Activated gamma-delta T cell treated with Interleukin-2 at 50 U/mL for 16 hours (primary cell): ENCODE measurements at places on chromosomes 11 and 22.
A peak's percentile ranks its signal among the peaks of the same experiment; 100 is the strongest.

DNA sequence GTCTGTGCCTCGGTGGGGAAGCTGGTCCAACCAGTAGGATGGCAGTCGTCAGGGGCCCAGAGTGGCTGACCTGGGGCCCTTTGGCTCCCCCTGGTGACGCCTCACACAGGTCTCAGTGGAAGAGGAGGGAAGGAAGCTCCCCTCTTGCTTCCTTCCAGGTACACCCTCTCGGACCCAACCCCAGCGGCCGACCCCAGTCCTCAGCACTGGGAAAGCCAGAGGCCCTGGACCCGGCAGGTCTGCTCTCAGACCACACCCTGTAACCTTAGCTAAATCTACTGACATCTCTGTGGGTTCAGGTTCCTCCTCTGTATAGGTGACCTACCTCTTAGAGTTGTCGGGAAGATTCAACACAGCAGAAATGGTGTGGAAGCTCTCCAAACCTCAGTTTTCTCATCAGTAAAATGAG lies 3.4 kb upstream of the SCUBE1 start:
- DNase-seq, result peak; percentile 68

DNA sequence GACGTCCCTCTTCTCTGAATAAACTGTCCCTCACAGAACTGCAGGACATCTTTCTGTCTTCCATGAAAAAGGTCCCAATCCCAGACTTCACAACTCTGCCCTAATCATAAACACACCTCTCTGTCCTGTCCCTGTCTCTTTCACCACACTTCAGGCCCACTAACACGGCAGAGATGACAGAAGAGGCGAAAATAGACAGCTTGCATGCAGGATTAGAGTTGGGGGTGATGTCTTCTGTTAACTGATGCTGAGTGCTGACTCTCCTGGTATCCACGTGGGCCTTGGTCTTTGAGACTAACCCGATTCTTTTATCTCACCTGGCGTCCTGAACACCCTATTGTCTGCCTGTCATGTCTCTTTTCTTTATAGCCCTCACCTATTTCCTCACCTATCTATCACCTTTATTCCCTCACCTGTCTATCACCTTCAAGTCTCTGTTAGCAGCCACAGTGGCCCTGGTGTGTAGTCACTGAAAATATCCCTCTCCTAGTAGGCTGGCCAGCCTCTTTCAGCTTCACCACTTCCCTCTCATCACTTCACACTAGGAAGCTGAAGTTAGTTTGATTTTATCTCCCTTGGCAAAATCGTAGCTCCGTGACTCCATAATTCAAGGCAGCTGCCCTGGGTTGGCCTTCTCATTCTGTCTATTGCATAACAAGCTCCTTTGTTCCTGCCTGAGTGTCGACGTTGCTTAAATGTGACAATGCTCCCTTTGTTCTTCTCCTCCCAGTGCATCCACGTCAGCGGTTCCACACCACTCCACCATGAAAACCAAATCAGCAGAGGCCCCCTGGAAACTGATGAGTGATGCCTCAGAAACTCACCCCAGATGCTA lies 30.6 kb upstream of the DRD2 start:
- no peak for DNase-seq

GRCh38 chr11:5639953-5640352 lies 15.2 kb downstream of the TRIM34 start:
- no peak for DNase-seq

DNA sequence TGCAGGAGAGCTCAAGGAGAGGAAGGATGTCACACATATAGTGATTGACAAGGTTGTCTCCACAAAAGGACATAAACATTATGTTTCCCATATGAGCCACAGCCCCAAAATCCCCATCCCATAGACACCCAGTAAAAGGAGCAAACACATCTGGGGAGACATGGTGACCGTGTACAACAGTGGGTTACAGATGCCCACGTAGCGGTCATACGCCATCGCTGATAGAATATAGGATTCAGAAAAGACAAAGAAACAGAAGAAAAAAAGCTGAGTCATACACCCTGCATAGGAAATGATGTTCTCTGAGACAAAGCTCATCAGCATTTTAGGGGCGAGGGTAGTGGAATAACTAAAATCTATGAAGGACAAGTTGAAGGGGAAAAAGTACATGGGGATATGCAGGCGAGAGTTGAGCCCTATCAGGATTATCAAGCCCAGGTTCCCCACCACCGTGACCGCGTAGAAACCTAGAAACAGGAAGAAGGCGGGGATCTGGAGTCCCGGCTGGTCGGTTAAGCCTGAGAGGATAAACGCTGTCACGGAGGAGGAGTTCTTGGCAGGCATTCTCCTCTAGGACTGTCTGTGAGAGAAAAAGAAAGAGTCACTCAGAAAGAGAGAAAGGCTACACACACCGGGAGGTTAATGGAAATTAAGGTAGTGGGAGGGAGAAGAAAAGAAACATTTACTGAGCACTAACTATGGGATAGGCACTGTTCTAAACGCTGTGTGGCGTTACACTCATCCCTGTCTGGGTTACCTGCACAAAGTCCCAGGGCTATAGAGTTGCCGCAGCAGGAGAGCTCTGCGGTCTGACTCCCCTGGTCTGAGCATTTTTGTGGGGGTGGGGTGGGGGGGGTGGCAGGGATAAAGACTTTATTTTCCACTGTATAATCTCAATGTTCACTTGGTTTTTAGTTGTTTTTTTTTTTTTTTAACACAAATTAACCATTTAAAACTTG lies 36.1 kb upstream of the OR8B8 start:
- DNase-seq, result no peak

DNA sequence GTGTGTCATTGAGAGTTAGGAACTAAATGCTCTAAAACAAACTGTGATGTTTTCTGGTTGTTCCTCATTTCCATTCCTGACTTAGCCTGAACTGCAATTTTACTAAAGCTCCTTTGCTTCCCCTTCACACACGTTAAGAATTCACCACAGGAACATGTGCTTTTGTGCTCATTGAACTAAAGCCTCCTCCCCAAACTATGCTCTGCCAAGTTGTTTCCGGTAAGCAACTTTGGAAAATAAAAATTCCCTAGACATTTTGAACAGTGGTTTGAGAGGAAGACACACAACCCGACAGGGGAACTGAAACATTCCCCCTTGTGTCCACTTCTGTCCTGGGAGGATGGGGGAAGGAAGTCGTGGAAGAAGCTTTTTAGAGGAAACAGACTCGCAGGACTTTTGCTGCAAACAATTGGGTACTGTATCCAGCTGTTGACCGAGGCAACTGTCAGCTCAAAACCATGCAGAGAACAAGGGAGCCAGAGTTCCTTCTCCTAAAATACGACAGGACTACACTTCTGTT lies 66.9 kb downstream of the GAB2 start:
- no peak for DNase-seq

GRCh38 chr11:123284454-123284853 lies 89.4 kb upstream of the CLMP start:
- DNase-seq, result no peak
